NCI-H146 (cell line): ENCODE measurements at places on chromosomes 2 and 18.

- no peak for DNase-seq
These were observed 113.0 kb downstream of the MEP1B start for GRCh38 chr18:32302806-32303205.

- no peak for DNase-seq
These were observed 371.3 kb downstream of the SLC4A3 start for GRCh38 chr2:219998714-219999227.

DNA sequence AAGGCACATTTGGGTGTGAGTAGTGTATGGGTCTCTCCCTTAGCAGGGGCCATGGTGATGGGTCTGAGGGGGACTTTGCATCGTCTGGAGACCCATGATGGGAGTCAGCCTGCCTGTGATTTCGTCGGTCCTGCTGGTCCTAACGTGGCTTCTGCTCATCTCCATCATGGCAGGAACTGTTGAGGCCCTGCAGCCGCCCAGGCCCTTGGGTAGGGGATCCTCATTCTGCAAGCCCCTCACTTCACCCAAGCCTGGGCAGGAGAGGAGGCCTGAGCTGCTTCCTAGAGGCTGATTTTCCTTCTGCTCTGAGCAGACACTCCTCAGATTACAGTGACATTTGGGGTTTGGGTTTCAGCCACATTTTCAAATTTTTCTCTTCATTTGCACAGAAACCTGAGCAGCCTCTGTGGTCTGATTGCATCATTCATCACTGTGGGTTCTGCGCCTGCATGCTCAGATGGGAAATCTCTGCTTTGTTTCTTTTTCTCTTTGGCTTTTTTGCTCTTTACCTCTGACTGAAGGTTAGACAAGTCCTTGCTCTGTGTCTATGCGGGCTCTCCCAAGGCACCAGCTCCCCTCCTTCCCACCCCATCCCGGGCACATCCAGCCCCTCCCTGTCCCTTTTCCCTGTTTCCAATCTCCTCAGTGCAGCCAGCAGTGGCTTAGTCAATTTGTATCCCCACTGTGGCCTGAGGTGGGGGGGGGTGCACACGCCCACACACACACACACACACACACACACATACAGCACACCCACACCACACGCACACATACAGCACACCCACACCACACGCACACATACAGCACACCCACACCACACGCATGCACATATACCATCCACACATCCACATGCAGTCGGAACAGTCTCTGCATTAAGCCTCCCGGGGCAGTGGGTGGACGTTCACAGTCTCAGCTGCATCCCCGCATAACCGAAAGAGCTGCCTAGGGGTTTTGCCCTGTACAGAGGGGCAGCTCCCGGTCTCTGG, 305.4 kb upstream of the HS6ST1 start:
- no peak for DNase-seq

DNA sequence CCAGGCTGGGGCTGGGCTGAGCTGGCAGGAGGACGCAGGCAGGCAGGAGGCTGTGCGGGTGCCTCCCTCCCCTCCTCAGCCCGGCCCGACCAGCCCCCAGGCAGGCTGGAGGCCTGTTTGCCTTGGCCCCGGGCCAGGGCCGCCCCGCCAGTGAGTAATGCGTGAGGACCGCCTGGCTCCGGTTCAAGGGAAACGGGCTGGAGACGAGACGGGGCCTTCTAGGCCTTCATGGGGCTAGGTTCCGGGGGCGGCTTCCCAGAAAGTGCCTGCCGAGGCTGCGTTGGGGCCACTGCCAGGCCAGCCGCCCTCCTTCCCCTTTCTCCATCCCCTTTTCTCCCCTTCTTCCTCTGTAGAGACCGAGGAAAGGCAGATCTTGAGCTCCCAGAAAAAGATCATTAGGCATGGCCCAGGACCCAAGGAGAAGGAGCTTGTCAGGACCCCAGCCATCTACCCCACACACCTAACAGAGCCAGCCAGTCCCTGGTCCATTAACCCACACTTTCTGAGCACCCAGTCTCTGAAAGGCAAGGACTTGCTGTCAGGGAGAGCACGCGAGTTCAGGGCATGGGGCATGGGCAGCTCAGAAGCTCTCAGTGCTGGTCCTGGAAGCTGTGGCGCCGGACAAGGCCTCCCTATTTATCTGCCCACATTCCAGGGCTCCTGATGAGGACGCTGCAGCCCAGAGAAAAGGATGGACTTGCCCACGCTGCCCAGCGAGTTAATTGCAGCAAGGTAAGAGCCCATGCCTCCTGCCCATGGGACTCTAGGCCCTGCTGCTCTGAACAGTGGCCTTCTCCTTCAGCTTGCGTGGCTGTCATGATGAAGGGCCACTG, 48.5 kb downstream of the SMAD7 start:
- DNase-seq, result peak; percentile 95

DNA sequence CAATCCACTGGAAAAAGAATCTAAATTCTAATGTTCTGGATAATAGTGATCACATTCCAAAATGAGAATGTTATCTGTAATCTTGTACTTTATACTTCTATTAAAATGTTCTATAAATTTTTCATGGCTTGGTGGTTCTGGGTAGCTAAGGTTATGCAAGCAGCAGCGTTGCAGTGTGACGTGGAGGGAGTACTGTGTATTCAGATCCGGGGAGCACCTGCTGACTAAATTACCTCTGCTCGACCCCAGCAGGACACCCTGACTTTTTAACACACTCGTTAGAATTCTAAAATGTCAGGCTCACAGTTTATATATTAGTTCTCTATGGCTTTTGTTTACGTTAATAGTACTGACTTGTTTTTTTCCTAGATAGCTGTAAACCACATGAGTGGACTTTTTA, 13.0 kb downstream of the ATIC start:
- peak; percentile 54 for DNase-seq

DNA sequence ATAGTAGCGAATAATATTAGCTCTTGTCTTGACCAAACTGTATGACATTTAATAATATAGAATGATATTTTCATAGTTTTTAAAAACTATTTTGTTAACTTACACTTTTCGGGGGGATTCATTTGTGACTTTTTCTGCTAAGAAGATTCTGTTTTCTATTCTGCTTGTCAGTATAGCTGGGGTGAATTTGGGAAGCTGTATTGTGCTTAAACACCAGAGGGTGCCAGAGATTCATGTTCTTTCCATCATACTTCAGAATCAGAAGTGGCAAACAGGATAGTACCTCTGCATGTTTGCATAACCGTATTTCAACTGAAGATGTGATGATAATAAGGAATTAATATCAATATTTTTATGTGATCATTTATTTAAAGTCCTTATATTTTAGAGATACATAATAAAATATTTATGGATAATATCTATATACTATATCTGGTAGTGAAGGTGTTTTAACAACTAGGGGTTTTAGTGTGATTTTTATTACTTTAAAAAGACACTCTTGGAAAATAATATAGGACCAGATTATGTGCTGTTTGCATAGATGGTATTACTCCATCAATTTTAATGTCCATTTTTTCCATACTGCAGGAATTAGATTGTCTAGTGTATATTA, 81.0 kb downstream of the TAF4B start:
- DNase-seq, result peak; percentile 36

DNA sequence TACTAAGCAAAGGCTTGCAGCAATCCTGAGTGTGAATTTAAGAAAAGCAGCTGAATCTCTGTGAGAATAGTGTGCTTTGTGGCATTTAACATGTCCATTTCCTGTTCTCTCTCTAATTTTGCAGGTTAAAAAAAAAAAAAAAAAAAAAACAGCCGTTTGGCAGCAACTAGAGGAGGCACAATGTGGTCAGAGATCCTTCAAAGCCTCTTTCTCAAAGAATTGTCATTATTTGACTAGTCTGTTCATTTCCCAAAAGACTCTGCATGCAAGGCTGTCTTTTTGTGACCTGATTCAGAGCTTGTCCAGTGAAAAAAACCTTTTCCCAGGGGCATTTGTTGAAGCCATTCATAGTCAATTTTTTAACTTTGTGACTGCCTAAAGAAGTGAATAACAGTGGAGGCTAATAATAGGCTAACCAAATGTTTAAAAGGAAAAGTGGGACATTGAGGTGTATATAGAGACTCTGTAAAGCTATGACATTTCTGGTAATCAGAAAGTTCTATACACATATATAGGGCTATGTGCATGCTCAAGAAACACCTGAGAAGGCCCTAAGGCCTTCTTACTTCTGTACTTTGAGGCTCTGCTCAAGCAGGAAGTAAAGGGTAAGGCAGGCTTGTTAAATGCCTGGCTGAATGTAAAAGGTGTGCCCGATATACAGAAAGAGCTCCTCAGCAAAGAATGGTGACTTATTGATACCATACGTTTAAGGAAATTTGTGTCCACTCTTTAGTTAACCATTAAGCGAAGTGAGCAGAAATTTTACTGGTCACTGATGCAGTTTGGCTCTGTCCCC, 289.6 kb upstream of the RAB6C start:
- DNase-seq, result no peak
